ENCODE measurements at places on chromosomes 1 and 21. TPM values are rescaled to one million over a fixed set of nuclear protein-coding genes. Genes with fewer than 3 reads are reported as not detected.

Gene DENND2D
- total RNA-seq = 73.3 TPM

Gene CLIC6
- total RNA-seq = 3.8 TPM

Gene TTC13
- total RNA-seq = 18.0 TPM

- no peaks in the 10 kb centered on the region for H3K36me3 ChIP-seq
- no peaks in the 10 kb centered on the region for H3K4me1 ChIP-seq
- H3K27ac ChIP-seq = no peak overlapping the region
- H3K4me3 ChIP-seq = no peak overlapping the region
Measured at GRCh38 chr1:96104906-96105305, 616.7 kb upstream of the PTBP2 start.

DNA sequence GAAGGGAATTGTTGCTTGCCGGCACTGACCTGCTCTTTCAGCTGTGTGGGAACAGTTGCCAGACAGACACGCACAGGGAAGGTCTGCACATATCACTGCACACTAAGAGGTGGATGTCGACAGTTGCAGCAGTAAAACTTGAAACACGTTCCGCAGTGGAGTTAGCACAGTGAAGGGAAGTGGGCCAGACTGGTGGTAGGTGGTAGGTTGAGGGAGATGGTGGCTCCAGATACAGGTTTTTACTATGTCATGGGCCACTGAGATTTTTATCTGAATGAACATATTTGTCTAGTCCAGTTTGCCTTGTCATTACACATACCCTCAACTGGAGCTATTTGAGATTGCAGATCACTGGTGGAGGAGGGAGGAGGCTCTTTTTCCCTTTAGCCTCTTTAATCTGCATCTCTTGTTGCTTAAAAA is 13.5 kb downstream of the MRPS6 start:
- H3K36me3 ChIP-seq = no peaks in the 10 kb centered on the region
- H3K27me3 ChIP-seq = no peaks in the 10 kb centered on the region
- H3K4me1 ChIP-seq = peaks cover 40% of the 10 kb centered on the region
- H3K27ac ChIP-seq = no peak overlapping the region
- no peak overlapping the region for H3K4me3 ChIP-seq
